CD4-positive, alpha-beta memory T cell (primary cell): ENCODE measurements at places on chromosomes 5 and 9.
A peak's percentile ranks its signal among the peaks of the same experiment; 100 is the strongest.

DNA sequence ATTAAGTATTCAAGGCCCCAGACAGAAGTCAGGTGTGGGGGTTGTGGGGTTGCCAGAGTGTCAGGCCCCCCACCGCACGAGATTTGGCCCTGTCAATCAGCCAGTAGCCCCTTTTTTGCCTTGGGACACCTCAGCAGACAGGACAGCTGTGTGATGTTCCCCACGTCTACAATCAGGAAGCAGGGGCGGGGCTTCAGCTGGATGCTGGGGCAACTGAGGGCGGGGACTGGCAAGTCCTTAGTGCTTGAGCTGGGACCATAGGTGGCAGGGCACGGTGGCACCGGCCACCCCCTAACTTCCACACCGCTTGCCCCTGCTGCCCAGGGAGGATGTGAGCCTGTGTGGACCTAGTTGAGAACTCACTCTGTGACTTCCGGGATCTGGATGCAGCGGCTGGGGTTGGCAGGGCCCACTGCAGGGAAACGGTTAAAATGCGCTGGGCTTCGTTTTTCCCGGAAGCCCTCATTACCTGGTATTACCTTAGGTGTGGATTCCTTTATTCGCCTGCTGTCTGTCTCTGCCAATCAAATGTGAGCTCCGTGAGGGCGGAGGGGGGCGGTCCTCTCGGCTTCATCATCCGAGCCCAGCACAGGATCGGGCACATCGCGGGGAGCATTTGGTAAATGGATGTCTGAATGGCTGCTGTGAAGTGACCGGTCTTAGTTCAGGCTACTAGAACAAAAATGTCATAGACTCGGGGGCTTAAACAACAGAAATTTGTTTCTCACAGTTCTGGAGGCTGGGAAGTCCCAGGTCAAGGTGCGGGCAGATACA is 7.5 kb upstream of the GTF3C5 start:
- DNase-seq = no peak

GRCh38 chr5:40733879-40734563 is 21.7 kb downstream of the TTC33 start:
- no peak for DNase-seq

DNA sequence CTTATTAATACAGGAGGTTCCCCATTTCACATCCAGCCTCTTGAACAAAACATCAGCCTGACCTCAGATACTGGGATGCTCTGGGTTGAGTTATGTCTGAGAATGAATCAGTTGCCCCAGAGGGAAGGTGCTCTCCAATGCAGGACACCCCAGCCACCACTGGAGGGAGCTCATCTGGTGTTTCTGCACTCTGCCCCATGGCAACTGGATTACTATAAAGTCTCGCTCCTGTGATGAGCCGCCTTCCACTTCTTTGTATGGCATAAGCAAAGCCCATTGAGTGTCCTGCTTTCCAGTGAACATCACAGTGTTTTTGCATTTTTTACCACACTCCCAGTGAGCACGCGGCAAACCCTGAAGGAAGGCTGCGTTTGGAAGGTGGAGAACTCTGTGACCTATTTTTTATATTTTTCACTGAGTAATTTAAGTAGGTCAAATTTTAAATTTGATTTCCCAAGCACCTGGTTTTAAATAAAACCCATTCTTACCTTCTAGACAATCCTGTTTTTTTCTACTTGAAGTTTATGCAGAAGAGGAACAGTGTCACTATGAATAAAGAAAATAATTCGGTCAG is 176.9 kb upstream of the WWC1 start:
- no peak for DNase-seq

DNA sequence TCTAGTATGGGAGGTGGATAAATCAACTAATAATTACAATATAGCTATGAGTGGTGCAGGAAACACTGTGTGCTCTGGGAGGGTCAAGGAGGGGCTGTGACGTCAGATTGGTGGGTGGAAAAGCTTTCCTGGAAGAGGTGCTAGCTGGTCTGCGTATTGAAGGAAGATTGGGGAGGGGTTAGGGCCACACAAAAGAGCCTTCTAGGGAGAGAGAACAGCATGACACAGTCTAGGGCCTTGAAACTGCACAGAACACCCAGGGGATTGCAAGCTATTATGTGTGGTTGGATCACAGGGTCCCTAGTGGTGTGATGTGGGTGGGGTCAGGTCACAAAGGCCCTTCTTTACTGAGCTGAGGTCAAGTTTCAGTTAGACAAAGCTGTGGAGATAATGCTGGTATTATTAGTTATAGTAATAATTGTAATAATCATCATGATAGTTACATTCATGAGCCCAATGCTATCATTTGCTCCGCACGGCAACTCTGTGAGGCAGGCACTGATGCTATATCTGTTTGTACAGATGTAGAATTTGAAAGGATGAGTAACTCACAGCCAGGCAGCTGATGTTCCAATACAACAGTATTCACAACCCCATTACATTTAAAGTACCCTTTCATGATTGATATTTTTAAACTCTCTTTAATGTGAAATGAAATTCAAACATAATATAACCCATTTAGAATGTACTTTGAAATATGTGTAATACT is 197.4 kb upstream of the IL12B start:
- DNase-seq = no peak

DNA sequence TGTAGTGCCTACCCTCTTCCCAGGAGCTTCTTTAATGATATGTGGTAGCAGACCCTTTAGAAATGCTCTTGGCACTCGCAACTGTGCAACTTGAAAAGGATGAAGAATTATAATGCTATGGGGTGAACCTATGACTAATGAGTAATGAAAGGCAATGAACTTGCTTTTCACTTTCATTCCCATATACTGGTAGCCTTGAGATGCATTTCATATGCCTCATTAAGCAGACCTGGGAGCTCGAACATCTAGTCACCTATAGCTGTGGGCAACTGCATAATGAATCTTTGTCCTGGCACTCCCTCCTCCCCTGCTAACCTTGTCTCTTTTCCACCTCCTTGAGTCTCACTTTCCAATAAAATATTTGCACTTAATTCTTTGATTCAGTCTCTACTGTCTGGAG is 605.9 kb upstream of the DAB2 start:
- no peak for DNase-seq

- DNase-seq = no peak
Observed at GRCh38 chr5:41851116-41851515, 19.1 kb downstream of the OXCT1 start.

- DNase-seq = no peak
Observed at GRCh38 chr9:26012797-26013196, 334.6 kb upstream of the TUSC1 start.

- DNase-seq = no peak
Observed at GRCh38 chr9:26406676-26407075, 485.9 kb downstream of the CAAP1 start.

DNA sequence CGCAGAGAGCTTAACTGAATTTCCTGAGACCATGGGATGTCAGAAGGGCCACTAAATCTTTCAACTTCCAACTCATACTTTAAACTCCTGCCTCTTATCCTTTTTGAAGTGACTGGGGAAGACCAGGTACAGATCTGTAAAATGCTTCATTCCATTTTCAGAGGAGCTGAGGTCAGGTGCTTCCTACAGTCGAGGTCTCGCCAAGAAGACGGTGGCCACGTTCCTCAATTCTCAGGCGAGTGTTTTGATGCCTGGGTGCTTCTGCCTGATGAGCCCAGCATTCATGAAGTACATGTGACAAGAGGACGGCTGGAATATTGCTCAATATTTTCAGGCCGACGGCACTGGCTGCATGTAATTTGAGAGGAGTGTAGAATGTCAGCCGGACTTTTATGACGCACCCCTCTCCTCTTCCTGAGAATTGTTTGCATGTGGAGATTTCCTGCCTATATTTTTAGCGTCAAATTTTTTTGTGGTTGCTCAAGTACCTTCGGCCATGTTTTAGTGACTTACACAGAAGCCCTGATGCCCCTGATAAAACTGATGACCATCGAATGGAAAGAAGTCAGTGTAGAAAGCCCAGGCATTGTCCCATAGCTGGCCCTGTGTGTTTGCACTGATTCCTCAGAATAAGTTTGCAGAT is 38.8 kb upstream of the GLRX start:
- DNase-seq = no peak

GRCh38 chr5:37721447-37721871 is 118.4 kb downstream of the GDNF start:
- DNase-seq = no peak

DNA sequence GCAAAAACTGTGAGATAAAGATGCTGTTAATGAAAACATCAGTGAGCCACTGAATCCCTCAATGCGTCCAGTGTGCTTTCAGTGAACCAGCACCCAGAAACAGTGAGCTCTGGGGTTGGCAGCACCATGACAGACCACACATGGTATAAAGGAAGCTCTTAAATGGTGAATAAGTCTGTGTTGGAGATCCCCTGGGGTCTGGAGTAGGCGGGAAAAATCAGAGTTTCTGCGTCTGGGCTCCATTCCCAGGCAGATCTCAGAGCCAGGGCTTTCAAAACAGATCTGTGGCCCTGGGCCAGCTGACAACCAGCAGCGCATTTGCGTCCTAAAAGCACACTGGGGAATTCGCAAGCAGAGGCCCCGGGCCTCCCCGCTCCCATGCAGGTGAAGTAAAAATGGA is 233.5 kb downstream of the FRMD3 start:
- DNase-seq = no peak

DNA sequence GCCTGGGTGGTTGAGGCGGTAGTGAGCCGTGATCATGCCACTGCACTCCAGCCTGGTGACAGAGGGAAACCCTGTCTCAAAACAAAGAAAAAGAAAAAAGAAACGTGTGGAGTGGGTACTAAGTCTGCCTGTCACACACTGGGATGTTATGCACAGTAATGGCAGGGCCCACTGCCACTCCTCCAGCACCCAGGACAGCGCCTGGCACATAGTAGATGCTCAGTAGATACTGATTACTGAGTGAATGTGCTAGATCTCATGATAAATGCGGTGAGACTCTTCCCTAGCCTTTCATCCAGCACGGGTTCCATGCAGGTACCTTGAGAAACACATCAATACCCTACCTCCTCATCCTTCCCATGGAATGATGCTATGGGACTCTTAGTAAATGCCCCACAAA is 87.4 kb upstream of the HSPA9 start:
- peak; percentile 54 for DNase-seq

DNA sequence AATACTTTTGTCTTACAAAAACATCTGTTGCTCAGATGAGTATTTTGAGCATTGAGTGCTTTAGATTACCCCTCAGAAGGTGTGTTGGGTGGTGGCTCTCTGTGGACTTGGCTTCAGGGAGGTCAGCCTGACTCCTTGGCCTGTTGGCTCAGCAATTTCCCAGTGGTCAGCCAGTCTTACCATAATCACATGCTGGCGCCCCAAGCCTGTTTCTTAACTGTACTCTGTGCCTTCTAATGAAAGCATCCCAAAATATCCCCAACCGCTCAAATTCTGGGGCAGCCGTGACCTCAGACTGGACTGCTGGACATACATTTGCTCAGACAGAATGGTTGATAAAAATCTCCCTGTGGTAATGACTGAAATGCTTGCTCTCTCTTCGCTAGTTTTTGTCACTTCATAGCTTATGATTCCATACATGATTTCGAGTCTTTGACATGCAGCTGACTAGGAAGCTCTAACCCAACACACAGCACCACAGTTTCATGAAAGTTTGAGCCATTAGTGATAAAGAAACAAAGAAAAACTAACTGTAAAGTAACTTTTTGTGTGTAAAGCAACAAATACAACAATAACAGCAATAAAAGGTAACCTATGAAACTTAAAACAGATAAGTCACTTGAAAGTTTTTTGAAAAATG is 562.2 kb upstream of the MEF2C start:
- no peak for DNase-seq

GRCh38 chr5:1737790-1738405 is 61.7 kb downstream of the MRPL36 start:
- DNase-seq = peak; percentile 52

DNA sequence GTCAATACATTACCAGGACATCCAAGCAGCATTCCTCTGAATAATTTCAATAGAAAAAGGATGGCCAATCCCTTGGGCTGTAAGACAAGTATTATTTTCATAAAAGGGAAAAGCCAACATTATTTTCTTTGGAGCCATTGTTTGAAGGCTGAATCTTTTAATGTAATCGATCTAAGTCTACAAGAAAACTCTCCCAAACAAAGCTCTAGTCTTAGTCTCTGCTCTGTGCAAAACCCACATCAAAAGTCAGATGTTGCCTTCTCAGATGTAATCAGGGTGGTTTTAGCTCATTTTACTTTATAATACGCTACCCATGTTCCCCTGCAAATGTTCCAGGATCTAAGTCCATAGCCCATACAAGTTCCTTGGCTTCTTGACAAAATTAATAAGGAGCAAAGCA is 325.6 kb downstream of the TRPM3 start:
- no peak for DNase-seq

GRCh38 chr5:126562823-126563222 is 32.2 kb downstream of the ALDH7A1 start:
- no peak for DNase-seq

DNA sequence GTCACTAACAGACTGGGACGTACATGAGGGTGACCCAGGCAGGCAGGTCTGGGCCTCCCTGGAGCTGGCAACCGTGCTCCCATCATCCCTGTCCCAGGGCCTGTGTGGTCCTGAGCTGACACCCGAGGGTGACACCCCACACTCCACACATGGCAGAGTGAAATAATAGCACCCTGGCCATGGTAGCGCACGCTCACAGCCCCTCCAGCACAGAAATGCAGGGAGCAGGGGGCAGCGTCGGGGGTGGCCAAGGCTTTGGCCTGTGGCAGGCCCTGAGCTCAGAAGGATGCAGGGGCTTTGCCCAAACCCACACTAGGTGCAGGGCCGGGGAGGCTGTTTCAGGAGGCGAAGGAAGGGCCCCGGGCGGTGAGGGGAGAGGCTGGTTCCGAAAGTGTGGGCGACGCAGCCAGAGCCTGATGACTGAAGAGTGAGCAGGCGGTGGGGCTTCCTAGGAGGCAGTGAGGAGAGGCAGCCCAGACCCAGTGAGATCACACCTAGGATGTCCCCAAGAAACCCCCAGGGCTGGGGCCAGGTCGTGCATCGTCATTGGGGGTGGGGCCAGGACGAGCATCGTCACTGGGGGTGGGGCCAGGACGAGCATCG is 12.9 kb downstream of the OR2V2 start:
- DNase-seq = peak; percentile 86

GRCh38 chr9:98101868-98102273 is 17.2 kb downstream of the TRIM14 start:
- DNase-seq = peak; percentile 85

DNA sequence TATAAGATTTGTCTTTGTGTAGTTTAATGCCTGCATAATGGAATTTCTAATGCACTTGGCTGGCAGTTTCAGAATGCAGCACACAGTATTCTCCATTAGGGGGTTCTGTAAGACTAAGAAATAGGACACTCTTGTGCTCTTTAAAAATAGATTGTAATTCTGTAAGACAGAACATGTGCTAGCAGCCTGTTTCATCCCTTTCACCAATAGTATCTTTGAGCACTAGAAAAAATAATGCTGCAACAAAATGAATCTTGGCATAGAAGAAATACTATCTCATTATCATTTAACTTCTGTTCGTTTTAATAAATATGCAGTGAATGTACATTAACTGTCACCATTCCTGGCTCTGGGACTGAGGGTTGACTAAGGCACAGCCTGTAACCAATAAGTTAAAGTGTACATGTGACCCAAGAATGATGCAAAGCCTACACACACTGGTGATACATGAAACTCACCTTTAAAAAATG is 23.8 kb upstream of the ZNF622 start:
- peak; percentile 23 for DNase-seq

GRCh38 chr9:136700959-136701667 is 11.3 kb upstream of the DIPK1B start:
- peak; percentile 81 for DNase-seq
